ENCODE measurements at places on chromosomes 3 and 15.

- no peak for DNase-seq
Observed at GRCh38 chr15:54506977-54507524, 528.8 kb downstream of the UNC13C start.

- DNase-seq = no peak
Observed at GRCh38 chr3:156682963-156683362, 8.6 kb downstream of the TIPARP start.

GRCh38 chr3:71464613-71465012, 118.9 kb downstream of the FOXP1 start:
- no peak for DNase-seq

- DNase-seq = no peak
Observed at GRCh38 chr3:37107846-37108245, 66.5 kb downstream of the LRRFIP2 start.

DNA sequence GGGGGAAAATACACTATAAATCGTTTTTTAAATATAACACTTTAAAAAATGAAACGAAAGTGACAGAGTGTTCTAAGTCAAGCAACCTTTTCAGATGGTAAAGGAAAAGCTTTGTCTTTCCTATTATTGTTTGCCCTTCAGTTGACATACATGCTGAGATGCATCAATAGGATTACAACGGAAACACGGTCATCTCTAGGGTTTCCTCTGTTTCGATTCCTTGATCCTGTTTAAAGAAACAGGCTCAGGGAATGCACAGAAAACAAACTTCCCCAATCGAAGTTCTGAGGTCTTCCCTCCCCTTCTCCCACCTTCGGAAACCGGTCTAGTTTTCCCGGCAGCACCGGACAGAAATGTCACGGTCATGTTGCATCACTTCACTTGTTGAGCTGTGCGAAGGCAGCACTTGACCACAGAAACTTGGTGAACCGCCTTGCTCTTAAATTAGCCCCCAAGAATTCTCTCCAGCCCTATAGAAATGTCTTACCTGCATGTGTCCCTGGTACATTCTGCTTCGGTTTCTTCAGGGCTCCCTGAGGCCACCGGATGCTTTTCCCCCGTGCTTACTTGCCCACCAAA, 556 bp downstream of the PEX5L start:
- no peak for DNase-seq

DNA sequence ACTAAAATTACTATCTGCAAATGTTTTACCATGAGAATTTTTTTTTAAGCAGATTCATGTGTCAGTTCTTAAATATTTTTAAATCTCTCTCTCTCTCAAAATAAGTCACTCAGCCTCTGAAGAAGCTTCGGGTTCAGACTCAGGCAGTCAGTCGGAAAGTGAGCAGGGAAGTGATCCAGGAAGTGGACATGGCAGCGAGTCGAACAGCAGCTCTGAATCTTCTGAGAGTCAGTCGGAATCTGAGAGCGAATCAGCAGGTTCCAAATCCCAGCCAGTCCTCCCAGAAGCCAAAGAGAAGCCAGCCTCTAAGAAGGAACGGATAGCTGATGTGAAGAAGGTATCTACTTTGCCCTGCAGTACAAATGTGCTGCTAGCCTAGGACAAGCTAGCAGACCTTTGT, 24.1 kb downstream of the CHD2 start:
- no peak for DNase-seq

DNA sequence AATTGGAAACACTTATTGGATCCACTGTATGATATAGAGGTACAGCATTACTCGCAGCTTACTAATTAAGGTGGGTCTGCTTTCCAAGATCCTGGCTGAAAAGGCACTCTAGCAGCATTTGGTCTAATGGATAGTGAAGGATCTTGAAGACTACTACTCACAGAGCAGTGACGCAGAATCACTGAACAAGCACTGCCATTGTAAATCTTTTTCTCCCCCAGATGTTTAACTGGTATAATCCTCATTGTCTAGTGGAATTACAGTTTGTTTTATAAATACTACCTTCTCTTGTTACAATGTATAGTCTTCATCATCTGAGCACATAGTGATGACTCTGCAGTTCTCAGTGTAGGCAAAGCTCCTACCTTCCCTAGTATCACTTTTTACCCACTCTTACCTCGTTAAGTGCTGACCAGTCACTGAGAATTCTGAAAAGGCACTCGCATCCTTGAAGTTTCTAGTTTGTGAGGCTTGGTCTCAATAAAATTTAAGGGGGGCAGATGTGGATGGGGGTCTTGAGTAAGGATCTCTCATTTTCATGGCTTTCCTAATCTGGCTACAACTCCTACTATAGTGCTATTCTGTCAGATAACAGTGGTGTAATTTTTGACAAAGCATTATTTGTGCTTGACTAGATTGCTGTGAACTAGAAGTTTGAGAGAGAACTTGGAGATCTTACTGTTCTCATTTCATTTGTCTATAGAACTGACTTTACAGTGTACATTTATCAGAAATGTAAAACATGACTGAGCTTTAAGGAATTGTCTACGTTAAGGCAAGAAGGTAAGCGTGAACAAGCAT, 23.2 kb downstream of the MAPK6 start:
- DNase-seq = no peak

DNA sequence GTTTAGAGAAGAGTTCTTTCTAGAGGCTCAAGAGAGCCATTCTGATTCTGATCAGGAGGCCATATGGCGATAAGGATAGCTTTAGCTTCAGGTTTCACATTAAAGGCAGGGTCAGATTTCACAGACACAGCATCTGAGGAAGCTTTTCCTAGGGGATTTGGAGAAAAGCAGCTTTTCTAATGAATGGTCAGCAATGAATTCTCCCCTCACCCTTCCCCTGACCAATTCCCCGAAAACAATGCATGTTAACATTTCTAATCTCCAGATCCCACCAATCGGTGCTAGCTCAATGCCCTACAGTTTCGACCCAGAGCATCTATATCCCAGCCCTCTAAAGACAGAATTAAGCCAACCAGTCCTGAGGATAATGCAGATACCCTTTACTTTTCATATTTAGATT, 9.8 kb downstream of the AGBL1 start:
- no peak for DNase-seq

- no peak for DNase-seq
Observed at GRCh38 chr3:56133423-56133822, 334.8 kb downstream of the ERC2 start.

GRCh38 chr15:79194386-79194785, 88.1 kb upstream of the ANKRD34C start:
- no peak for DNase-seq

DNA sequence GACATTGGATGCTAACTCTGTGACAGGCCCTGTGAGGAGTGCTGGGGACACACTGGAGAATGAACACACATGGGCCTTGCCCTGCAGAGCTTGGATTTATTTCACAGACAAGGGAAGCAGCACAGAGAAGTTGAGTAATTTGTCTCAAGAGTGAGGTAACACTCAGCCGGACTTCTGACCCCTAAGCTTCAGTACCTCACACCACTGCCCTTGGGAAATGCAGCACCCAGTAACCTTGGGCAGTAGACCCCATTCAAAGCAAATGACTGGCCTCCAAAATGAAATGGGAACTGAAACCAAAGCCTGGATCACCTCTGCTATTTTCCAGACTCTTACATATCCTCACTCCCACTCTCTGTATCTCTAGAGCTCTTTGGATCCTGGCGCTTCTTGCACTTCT, 37.3 kb downstream of the RFT1 start:
- DNase-seq = no peak

- no peak for DNase-seq
Observed at GRCh38 chr3:187382609-187383151, 14.5 kb downstream of the RTP4 start.

GRCh38 chr15:61083081-61083787, 145.9 kb downstream of the RORA start:
- DNase-seq = no peak

DNA sequence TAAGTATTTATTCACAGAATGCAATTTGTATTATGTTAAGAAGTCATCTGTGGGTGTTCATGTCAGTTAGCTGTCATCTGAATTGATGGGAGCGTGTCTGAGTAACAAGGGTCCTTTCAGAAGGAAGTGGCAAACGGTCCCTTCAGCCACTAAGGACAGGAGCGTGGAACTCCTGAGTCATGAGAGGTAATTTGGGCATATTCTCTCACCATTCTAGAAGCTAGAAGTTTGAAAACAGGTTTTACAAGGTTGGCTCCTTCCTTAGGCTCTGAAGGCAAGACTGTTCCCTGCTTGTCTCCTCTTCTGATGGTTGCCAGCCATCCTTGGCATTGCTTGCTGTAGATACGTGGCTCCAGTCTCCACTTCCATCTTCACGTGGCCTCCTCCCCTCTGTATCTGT, 19.7 kb downstream of the ABHD2 start:
- no peak for DNase-seq

GRCh38 chr15:92528736-92529135, 126.8 kb downstream of the FAM174B start:
- DNase-seq = no peak

- DNase-seq = no peak
Observed at GRCh38 chr15:78766041-78766440, 45.2 kb downstream of the ADAMTS7 start.

DNA sequence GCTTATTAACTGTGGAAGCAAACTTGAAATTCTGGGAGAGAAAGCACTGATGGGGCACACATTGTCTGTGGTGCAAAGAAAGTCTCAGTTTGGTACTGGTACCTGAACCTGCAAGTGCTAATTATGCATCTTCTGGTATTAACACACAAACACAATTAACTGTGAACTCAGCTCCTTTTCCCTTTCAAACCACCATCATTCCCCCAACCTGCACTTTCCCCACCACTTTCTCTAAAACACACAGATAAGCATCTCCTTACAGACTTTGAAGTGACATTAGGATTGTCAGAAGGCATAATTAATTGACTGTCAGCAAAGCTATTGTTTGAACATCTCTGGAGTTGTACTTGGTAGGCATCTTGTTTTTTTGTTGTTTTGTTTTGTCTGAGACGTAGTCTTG, 452.2 kb upstream of the TPRG1 start:
- DNase-seq = no peak

DNA sequence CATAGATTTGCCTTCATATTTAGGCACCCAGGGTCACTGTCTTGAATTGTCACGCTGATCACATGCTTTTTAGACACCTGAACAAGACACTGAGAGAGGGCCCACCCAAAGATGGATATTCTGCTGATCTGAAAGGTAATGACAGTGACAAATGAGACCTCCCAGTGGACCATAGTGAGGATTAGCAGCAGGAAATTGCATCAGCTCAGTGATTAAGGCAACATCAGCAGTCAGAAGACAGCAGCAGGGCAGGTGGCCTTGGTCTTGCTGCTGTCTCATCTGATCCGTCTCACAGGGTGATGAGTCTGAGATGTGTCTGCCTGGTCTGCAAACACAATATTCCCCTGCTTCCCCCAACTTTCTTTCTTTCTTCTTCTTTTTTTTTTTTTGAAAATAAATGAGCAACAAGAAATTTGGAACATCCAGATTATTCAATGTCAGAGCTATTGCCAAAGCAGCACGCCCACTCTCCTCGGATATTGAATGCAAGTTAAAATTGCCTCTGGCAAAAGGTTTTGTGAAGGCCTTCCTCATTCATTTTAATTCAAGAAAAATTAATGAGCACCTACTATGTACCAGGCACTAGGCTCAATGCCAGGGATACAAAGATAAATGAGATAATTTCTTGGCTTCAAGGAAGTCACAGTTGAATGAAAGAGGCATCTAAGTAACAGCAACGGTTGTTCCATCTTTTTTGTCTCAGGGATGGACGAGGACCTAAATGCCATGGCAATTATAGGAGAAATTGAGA, 14.1 kb downstream of the OTOL1 start:
- no peak for DNase-seq

GRCh38 chr15:81297147-81297572, 26.8 kb downstream of the STARD5 start:
- no peak for DNase-seq

GRCh38 chr3:150344079-150344759, 63.9 kb upstream of the TSC22D2 start:
- no peak for DNase-seq

DNA sequence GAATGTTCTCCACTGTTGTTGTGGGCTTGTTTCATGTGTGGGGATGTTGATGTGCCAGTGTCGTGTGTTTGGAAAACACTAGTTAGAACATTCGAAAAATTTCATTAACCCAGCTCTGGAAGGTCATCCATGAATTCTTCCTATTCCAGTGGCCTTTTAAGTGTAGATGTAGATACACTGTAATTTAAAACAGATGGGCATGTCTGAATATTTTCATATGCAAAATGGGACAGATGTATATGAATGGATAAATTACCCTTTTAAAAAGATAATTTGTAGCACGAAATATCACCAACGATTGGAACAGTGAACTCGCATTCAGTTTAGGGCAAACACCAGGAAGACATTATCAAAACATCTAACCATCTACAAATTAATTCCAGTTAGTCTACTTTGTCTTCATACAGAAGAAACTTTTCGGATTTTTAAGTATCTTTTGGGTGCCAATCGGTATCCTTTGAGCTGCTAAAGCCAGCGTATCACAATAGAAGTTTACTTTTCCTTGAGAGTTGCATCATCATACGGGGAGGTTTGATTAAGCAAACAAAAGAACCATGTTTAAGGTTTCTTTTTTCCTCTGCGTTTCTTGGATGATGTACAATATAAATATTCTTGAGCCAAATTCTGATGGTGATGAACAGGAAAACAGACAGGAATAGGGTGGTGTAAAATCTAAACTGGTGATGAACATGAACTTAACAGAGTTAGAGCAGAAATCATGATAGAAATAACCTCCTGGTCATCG, 528.1 kb downstream of the FOXP1 start:
- DNase-seq = no peak

- no peak for DNase-seq
Observed at GRCh38 chr3:15356176-15356575, 23.8 kb upstream of the SH3BP5 start.

DNA sequence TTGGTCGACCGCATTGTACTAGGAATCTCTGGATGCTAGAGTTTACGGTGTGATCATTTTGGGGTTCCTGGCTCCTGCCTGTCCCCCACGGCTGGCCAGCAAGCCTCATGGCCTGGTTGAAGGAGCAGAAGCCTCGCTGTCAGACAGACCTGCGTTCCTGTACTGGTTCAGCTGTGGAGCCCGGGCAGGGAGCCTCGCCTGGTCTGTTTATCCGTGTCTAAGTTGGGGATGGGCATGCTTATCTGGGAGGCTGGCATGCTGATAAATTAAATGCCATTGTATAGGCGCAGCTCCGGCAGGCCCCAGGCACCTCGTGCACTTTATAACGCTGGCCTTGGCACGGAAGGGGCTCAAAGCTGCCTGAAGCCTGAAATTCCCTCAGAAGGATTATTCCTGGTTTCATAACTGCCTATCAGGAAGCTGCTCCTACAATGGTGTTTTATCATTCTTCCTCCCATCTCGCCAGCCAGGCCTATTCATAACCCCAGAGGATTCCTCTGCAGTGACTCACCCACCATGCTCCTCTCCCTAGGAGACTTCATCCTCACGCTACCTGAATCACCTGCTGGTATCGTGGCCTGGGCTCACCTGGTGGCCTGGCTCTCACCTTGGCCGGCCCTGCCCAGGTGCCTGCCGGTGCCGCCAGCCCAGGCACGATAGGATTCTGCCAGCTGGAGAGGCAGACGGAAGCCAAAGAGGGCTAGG, 110.9 kb downstream of the ASB7 start:
- no peak for DNase-seq

DNA sequence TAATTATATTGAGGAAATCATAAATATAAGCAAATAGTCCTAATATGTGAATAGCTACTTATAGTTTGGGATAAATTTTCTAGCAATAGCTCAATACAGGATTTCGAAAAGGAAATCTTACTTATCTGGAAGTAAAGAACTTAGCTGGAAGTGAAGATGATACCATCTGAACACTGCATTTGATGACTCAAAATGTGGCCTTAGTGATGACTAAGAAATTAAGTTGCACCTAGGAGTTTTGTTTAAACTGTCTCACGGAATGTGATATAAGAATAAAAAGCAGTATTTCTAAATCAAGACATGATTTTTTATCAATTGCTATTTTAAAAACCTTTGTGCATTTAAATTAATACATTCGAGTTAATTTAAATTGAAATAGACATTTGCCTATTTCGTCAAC, 91.2 kb downstream of the EOMES start:
- no peak for DNase-seq

All from cortex of kidney (tissue), 1 donor.